ENCODE measurements at places on chromosomes 4 and X.

- no peak for DNase-seq
These were observed 42.3 kb upstream of the FAT1 start for GRCh38 chr4:186765673-186766546.

GRCh38 chr4:40933272-40934053 lies 183.7 kb downstream of the NSUN7 start:
- no peak for DNase-seq

DNA sequence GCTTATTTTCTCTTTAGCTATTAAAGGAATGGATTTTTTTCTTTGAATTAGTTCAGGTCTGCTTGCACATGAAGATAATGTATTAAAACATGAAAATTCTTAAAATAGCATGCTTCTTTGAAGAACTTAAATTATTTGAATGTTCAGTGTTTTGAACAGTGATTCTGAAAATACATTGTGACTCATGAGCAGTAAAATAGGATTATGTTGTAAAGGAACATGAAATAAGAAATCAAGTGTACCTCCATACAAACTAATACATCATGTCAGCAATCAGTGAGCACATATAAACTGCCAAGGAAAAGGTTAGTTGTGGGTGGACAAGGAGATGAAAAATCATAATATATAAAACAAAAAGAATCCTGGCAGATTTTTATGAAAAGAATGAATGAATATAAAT lies 66.1 kb downstream of the SNX25 start:
- DNase-seq: no peak

GRCh38 chr4:142034101-142034500 lies 397.7 kb downstream of the IL15 start:
- DNase-seq: no peak

DNA sequence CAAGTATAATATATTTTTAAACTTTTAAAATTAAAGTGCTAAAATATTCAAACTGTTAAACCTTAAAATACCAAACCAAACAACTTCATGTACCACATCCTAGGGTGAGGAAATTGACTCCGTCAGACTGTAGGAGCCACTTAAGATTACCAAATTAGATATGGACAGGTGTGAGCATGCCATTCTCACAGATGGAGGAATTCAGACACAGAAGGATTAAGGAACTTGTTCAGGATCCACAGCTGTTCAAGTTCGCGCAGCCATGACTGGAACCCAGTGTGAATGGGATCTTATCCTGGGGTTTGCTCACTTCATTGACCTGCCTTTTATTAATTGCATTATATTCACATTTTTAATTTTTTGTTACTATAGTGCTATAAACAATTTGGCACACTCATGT lies 224.9 kb upstream of the PCDH7 start:
- DNase-seq: no peak

DNA sequence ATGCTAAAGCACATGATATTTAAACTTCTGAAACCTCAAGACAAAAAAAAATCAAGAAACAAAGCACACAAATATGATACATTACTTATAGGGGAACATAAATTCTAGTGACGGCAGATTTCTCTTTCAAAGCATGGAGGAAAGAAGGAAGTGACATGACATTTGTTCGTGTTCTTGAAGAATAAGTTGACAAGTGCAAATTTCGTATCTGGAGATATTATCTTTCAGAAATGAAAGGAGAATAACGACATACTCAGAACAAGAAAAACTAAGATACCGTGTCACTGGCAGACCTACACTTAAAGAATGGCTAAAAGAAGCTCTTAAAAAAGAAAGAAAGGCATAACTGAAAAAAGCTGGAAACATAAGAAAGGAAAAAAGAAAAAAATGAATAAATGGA lies 16.6 kb downstream of the CENPVL2 start:
- no peak for DNase-seq

- no peak for DNase-seq
These were observed 520.5 kb downstream of the GBA3 start for GRCh38 chr4:23213198-23213597.

DNA sequence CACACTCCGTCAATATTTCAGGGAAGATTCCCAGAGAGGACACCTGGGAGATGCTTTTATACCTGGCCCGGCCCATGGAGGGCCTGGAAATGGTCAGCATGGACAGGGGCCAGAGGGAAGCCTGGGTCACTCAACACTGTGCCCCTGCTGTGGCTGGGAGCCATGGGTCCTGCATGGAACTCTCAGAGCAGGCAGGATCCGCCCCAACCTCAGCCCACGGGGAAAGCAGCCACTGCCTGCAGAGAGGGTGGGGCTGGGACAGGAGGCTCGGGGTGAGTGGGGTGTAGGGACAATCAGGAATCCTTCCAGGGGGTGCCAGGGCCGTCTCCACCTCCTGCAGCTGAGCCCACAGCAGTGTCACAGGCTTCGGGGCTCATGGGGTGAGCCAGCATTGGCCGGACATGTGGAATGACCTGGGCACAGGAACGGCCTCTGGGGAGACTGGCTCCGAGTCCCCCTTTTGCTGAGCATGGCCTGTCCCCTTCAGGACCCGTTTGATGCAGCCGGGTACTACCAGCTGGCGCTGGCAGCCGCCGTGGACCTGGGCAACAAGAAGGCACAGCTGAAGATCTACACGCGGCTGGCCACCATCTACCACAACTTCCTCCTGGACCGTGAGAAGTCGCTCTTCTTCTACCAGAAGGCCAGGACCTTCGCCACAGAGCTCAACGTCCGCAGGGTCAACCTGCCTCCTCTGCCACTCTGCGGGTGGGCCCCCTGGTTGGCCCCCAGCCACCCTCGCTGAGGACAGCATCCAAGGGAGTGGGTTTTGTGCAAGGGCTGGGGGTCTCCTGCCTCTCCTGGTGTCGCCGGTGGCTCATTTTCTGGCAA lies 29.1 kb upstream of the HTRA3 start:
- no peak for DNase-seq

GRCh38 chr4:121950212-121950679 lies 1.6 kb downstream of the TRPC3 start:
- peak; percentile 75 for DNase-seq

DNA sequence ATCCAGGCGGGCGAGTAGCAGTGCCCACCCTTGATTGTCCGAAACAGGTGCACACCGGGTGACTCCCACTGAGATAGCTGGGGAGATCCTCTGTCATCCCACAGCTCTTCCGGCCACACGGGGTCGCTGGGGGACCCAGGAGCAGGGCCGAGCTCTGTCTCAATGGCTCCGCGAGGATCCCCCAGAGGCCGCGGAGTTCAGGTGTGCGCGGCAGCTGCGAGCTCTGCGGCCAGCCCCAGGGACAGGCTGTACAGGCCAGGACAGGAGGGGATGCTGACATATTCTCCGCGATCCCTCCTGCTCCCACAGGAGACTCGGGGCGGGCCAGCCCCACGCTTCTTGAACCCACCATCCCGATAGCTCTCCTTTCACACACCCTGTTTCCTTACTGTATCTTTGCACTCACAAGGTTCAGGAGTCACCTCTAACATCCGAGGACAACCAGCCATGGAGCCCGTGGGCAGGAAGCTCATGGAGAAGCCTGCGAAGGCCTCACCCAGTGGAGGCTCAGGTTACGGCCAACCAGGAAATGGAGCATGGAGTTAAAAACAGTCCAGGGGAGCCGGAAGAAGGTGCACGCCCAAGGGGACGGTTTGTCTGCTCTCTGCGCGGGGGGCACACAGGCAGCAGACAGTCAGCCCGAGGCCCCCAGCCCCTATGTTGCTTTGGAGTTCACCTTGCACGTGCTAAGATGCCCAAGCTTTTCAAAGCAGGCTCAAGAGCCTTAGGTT lies 77.9 kb upstream of the AMELX start:
- DNase-seq: no peak

GRCh38 chrX:51151734-51152133 lies 180.9 kb upstream of the NUDT10 start:
- no peak for DNase-seq

DNA sequence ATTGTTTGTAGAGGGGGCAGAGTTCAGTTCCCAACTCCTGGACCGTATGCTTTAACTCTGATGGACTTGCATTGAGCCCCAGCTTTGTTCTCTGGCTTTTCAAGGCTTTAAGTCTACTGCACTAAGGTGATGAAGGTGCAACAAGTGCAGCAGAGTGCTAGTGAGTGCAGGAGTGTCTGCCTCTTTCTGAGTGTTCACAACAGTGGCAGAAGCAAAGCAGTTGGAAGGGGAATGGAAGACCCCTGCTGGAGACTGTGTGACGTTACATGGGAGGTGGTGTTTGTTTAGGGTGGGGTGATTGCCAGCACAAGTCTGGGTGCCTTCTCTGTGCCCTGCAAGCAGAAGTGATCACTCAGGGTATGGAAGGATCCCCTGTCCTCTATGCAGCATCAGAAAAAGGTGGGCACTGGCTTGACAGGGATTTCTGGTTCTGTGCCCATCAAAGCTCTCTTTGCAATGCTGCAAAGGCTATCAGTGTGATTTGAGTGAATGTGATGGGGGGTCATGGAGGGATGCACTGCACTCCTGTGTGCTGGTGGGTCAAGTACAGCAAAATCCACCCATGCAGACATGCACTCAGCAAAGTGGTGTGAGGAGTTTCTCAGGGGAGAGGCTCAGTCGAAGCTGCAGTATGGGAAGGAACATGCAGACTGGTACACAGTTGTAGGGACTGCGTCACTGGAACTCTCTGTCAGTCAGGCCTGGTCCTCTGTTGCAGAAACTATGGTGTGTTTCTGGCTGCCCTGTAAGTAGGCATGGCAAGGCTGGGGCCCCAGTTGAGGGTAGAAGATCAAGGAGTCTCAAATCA lies 70.9 kb upstream of the UGT2B7 start:
- no peak for DNase-seq

DNA sequence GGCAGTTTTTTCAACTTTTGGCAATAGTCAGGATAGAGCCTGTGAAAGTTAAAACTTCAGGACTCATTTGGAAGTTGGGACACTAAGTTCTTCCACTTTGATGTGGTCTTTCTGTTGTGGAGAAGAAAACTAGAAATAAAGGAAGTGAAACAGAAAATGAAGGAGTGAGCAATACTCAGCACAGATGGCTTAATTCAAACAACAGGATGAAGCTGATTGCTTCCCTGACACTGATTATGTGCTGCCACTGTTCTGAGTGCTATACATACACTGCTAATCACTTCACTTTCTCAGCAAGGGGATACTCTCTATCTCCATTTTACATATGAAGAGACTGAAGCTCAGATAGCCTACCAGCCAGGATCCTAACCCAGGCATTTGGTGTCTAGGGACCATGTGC lies 235.1 kb upstream of the CPEB2 start:
- DNase-seq: no peak

DNA sequence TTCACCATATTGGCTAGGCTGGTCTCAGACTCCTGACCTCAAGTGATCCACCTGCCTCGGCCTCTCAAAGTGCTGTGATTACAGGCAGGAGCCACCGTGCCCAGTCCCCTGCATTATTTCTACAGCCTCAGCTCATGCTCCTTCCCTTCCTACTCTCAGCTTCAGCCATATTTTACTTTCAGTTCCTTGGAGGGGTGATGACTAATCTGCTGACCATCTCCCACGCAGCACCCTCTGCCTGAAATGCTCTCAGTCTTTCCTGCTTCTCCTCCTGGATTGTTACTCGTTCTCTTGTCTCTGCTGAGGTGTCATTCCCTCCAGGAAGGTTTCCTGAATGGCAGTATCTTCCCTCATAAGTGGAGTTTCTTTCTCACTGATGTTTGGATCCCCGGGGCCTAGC lies 63.3 kb downstream of the MOSPD2 start:
- DNase-seq: no peak
